ENCODE measurements at places on chromosomes 3 and 15.

GRCh38 chr3:135694142-135694541 lies 271.4 kb upstream of the PPP2R3A start:
- peak; percentile 3 for DNase-seq

GRCh38 chr3:126342991-126343648 lies 14.1 kb downstream of the KLF15 start:
- no peak for DNase-seq

DNA sequence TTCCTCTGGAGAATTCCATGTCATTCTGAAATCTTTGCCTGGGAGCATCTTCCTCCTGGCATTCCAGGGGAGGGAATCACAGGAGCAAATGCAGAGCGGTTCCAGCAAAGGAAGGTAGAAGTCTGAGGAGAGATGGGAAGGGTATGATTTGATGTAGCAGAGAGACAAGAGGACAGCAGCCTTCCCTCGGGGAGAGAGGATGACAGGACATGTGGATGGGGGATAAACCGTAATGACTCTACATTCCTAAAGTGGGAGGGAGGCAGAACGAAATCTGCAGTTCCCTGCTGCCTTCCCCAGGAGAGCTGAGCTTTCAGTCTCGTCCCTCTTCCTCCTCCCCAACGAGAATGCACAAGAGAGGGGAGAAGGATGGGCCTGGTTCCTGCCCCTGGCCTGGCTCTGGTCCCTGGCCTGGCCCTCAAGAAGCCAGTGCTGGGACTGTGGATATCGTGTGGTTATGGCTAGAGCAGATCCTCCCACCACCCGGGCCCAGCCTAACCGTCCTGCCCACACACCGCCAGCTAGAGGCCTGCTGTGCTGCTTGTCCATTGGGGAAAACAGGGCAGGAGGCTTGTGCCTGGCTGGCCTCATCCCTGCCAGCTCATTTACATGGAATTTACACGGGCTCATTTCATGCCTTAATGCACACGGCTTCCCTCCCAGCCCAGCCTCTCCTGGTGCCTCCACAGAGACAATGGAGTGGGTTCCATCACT lies 26.6 kb downstream of the SEMA7A start:
- peak; percentile 96 for DNase-seq

DNA sequence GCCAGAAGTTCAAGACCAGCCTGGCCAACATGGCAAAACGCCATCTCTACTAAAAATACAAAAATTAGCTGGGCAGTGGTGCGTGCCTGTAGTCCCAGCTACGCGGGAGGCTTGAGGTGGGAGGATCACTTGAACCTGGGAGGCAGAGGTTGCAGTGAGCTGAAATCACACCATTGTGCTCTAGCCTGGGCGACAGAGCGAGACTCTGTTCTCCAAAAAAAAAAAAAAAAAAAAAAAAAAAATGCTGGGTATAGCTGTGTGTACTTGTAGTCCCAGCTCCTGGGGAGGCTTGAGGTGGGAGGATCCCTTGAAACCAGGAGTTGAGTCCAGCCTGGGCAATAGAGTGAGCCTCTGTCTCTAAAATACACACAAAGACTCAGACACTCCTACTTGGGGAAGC lies 32.0 kb downstream of the PPP1R2 start:
- DNase-seq = no peak

DNA sequence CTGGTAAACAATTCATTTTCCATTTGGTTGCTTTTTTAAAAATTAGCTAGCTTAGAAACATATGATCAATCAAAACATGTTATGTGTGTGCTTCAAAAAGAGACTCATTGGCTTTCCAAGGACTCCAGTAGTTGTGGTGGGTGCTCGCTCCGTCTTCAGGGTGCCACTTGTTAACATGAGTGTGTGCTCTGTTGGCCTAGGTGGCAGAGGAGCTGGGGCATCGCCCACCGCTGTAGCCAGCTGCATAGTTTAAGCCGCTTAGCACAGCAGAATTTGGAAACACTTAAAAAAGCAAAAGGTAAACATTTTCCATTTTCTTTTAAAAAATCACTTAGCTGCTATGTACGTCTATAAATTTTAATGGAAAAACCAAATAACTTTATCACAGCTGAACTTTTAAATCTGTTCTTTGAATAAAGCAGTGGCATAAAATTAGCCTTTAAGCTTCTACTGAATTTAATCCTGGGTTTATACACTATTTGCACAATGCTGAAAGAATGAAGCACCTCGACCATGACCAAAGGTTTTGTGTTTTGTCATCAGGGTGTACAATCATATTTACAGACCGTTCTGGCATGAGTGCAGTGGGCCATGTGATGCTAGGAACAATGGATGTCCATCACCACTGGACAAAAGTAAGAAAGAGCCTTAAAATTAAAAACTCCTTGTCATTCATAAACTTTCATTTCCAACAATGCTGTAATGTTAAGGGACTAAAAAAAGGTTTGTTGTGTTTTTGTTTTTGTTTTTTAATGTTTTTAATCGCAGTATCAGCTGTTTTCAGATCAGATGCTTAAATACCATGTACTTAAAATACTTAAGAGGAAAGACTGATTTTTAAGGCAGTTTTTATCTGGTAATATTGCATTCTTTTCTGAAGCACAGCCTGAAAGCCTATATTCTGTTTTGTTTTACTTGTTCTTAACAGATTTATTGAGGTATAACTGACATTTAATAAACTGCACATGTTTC lies 57.9 kb downstream of the TCAIM start:
- no peak for DNase-seq

- peak; percentile 26 for DNase-seq
These were observed 25.4 kb downstream of the AADAC start for GRCh38 chr3:151839313-151839631.
